ENCODE measurements at places on chromosomes 6 and 20. TPM values are rescaled to one million over a fixed set of nuclear protein-coding genes. Genes with fewer than 3 reads are reported as not detected.

DNA sequence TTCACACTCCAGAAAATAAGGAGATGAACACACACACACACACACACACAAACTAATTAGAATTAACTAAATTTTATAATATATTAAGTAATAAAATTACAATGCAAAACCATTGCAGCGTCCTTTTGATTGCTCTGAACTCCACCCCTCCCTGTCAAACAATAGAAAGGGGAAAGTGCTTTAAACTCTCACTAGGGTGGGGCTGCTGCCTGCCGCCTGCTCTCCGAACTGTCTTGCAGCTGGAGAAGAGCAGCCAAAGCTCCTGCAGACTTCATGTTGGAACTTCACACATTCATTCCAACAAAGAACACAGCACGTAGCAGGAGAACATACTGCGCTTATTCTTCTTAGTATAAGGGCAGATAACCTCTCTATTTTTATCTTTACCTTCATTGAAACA lies 83.2 kb downstream of the GCLC start:
- DNase-seq = no peak

Gene KIAA0408
- not detected for total RNA-seq

Gene TMC2
- not detected for total RNA-seq

- DNase-seq = no peak
Measured at GRCh38 chr20:35849706-35850105, 77.9 kb downstream of the PHF20 start.

Gene DUSP15
- total RNA-seq = 3.9 TPM

Gene PRL
- total RNA-seq = not detected

Gene PAX1
- total RNA-seq = not detected

DNA sequence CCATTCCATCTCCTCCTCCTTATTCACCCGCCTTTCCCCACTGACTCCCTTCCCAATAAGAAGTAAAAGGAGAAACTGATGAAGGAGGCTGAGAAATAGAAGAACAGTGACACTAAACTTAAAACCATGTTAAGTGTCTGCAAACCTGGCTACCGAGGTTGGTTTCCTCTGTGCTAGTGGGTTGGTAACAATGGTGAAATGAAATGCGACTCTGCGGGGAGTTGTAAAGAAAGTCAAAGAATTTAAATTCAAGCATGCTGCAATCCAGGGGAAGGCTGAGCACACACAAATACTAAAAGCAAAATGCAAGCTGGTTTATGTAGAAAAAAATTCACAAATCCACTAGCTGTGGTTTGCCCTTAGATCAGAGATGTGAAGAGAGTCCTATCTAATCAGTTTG lies 155.2 kb upstream of the PDE10A start:
- no peak for DNase-seq

DNA sequence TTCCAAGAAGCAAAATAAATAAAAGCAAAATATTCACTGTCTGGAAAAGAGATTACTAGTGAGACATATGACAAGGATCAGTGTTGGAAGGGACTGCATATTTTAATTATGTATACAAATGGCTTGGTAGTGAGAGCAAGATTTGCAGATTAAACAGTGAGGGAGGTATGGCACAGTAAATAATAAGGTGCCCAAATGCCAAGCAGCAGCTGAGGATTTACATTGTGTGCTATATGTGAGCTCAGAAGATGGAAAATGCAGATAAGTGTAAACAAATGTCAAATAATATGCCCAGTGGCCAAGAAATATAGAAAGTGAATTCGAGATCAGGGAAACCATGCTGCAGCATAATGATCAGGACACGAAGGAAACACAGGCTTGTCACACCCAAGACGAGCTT lies 173.8 kb upstream of the NRSN1 start:
- no peak for DNase-seq

- DNase-seq = peak; percentile 12
Measured at GRCh38 chr6:8888468-8888867, 453.1 kb upstream of the SLC35B3 start.

Gene DHX16
- total RNA-seq = 31.4 TPM

DNA sequence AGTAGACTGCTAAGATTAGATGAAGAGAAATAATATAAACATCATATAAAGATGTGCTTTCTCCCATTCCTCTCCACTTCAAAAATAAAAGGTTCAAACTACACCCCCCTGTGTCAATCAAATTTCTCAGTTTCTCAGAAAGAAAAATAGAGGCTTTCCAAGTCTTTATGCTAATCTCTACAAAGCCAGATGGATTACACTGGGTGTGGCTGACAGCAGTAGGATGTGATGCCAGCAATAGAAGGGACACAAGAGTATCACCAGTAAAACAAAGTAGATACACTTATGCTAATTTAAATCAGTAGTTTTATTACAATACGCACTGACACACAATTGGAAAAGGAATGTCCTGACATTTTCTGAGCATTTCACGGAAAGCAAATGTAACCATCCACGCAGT lies 353.4 kb downstream of the RNGTT start:
- DNase-seq = no peak

DNA sequence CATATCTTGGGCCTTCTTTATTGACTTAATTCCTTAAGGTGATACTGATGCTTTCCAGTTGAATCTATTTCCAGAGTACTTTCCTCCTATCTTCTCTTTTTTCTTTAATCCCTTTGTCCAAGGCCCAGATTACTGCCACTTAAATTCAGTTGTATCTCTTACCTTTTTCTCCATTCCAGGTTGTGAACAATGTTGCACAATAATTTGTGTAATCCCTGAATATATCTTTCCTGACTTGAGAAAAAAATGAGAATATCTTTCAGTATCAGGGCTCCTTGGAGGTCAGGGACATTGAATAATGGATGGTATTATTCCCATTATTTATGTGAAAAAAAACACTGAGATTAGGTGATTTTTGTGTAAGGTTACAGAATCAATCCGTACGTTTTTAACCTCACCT lies 683.3 kb downstream of the PTPRT start:
- no peak for DNase-seq

DNA sequence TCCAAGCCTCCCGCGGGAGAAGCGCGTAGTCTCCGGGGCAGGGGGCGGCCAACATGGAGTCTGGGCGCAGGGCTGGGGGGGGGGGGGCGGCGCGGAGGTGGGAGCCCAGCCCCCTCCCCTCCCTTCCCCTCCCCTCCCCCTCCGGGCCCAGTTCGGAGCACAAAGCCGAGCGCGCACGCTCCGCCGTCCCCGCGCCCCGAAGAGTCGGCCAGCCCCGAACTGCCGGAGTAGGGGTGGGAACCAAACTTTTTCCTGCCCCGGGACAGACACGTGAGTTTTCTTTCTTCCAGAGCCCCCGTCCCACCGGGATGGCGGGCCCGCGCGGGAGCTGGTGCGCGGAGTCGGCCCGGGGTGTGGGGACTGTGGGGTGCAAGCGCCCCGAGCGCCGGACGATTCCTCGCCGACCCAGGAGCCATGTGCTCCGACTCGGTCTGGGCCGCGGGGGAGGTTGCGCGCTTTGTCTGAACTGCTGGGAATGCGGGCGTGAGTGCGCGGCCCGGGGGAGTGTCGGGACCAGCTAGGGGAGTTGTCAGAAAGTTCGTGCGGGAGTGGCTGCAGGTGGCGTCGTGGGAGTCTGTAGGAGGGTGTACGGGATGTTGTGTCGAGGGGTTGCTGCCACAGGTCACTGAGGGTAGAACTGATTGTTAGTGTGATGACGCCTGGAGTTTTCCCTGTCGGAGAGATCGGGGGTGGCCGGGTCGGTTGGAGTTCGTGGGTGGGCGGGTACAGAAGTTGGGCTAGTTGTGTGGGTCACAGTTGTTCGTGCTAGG lies 1.2 kb downstream of the TGIF2 start:
- no peak for DNase-seq

- no peak for DNase-seq
Measured at GRCh38 chr6:114334237-114334636, 8.6 kb downstream of the HS3ST5 start.

Gene COL21A1
- not detected for total RNA-seq

DNA sequence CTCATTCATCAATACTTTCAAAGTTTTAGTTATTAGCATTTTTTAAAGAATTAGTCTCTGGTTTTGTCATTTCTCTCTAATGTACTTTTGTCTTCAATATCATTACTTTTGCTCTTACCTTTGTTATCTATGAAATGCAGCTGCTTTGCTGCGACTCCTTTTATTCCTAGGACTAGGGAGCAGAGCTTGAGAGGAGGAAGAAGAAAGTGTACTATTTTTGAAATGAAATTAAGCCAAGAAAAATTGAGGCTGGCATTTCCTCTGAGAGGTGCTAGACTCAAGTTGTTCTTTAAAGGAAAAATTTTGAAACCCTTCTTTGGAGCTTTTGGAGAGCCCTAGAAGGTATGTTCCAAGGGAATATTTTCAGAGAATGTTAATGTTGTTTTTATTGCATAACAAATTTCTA lies 48.3 kb upstream of the MRAP2 start:
- no peak for DNase-seq

- DNase-seq = no peak
Measured at GRCh38 chr6:115194981-115195638, 852.3 kb upstream of the HS3ST5 start.

DNA sequence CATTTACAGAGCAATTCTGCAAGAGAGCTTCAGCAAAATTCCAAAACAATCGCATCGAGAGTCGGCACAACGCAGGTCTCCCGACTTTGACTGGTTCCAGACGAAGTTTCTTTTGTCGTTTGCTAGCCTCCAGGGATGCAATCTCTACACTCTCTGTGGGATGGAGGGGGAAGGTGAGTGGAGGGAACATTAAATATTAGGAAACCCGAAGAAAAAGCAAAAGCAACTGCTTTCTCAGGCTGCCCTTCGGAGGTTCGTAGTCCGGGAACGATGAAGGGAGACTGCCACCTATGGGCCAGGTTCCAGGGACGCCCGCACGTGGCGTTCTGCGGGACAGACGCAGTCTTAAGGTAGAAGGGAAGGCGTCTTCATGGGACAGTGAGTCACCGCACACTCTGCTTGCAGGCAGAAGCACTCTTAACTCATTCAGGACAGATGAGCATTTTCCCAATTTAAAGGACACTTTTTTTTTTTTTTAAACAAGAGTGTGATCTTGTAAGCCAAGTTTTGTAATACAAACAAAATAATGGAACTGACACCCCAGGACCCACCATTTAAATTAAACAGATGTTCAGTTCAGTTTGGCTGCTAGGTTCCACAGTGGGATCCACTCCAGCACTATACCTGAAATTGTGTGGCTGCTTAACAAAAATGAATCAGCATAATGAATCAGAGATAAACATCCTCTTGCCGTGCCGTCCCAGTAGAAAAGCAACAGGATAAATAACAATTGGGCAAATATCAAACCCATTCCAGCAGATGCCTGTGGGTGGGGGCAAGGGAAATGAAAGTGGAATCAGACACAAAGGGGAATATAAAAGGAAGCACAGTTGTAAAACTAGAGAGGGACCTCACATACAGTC lies 65.8 kb upstream of the ARMC2 start:
- peak; percentile 82 for DNase-seq

- no peak for DNase-seq
Measured at GRCh38 chr6:157983406-157984119, 1.9 kb downstream of the SYNJ2 start.

GRCh38 chr20:44342248-44342647 lies 5.4 kb downstream of the R3HDML start:
- no peak for DNase-seq

DNA sequence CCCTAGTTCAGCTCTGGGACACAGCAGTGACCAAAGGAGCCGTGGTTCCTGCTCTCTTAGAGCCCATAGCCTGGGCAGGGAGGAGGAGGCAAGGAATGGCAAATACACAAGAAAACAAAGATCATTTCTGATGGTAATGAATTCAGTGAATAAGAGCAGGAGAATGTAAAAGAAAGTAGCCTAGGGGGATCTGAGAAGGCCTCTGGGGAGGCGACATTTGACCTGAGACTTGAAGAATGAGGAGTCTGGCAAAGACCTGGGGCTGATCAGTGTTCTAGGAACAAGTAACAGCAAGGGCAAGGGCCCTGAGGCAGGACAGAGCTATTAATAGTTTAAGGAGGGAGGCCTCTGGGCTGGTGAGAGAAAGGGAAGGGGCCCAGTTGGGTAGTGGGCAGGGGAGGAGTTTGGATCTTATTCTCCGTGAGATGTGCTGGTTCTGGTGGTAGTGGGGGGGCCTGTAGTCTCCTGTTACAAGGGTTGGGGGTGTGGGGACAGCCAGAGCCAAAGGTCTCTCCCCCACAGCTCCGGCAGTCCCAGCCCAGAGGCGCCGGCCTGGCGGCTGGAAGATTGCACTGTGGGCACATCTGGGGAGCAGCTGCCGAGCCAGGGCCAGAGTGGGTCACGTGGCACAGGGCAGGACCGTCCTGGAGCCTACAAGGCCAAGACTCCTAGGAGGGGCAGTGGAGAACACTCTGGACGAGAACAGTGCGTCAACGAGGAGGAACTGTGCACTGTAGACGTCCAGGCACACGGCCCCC lies 9.3 kb upstream of the ID1 start:
- peak; percentile 98 for DNase-seq

DNA sequence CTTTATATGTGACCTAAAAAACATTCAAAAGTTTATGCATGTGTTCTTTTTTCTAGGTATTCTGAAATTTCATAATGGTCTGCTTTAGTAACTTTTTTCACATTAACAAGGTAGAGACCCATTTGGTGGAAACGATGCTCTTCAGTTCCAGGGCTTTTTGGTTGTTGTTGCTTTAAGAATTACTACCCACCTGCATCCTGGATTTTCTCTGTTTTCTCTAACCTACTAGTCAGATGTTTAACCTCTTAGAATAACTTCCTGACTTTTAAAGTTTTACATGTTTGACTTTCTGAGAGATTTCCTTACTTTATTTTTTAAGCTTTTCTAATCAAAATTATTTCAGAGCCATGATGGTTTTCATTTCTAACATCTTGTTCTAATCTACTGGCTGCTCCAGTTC lies 14.9 kb downstream of the TULP4 start:
- no peak for DNase-seq

DNA sequence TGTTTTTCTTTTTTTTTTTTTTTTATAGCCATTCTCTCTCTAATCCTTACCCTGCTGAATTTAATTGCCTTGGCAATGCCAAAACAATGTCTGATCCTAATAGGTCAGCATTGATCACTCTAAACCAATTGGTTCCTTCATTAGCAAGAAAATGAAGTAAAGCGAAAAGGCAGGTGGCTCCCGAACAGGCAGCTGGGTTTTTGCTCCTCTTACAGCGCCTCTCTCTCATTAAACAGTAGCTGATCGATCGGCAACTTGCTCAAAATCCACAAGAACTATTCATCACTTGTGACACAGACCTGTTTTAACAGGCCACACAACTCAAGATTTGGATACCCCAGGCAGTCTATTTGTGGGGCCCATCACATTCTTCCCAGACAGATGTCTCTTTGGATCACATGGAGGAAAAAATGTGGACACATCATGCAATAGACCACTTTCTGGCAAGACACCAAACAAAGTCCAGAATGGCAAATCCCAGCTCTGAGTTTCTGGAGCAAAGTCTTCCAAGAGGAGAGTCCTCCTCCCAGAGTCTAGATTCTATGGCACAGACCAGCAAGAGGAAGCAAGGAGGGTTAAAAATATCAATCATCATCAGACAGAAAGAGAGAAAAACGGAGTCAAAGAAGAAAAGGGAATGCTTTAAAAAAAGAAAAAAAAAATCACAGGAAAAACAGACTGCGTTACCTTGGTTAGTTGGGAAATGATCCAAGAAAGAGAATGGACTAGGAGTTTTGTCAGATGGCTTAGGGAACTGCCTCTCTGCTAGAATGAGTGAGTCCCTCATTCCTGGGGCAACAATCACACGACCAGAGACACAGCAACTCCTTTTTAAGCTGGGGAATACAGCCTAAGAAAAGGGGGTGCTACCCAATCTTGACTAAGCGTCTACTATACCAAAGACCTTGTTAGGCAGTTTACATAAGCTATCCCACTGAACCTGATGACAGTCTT lies 247.8 kb downstream of the BTBD9 start:
- peak; percentile 34 for DNase-seq

Gene CLPSL2
- total RNA-seq = not detected

Gene GNAS-AS1
- total RNA-seq = 5.2 TPM
